ENCODE measurements at places on chromosomes 7 and 10.

DNA sequence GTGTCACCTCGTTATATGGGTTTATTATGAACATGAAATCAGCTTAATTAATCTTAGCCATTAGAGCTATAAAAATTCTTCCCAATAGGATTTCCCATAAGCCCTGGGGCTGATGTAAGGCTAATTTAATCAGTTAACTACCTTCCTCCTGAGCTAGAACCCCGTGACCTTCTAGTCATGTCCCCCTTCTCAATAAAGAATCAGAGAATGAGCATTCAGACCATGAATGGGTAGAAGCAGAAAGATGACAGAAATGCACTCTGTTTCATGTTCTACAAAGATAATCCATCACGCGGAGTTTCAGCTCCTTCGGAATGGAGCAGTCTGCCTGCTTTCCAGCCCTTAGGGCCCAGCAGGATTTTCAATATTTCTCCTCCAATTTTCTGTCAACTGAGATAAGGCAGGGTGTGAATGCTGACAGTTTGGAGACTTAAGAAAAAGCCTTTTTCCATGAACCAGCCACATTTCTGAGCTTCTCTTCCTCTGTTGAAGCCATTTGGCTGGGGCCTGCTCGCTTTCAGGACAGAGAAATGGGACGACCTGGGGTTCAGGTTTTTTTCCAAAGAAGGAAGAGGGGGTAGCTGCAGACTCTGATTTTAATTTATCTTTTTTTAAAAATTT is 211.0 kb downstream of the NEBL start:
- DNase-seq = no peak

- DNase-seq = no peak
Measured at GRCh38 chr7:124954790-124955189, 25.2 kb upstream of the POT1 start.

DNA sequence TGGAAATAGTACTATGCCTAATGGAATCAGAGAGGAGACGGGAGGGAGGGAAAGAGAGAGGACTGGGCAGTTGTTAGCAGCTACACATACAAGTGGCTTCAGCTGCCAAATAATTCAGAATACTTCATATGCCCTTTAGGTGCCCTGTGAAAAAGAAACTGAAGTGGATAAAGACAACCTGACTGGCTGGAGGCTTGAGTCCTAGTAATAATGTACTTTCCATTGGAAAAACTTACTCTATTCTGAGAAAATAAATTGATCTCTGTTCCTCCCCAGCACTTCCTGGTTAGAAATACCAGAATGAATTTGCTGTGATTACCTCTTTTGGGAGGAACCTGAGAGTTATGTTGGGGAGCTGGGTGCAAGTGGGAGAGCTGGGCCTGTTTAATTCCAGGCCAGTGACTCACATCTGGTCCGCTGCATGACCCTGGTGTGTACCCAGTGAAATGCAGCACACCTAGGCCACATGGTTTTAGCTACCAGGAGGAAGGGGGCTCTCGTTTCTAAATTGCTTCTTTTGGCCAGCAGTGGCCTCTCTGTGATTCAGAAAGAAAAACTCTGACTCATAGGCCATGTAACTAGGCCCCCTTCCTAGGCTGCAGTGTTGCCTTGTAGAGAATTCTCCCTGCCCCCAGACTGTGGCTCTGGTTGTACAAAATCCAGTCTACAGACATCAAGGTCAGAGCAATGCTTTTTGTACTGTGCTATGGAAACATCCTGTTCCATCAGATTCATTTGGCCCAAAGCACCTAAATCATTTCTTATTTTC is 6.5 kb downstream of the AGFG2 start:
- DNase-seq = no peak

DNA sequence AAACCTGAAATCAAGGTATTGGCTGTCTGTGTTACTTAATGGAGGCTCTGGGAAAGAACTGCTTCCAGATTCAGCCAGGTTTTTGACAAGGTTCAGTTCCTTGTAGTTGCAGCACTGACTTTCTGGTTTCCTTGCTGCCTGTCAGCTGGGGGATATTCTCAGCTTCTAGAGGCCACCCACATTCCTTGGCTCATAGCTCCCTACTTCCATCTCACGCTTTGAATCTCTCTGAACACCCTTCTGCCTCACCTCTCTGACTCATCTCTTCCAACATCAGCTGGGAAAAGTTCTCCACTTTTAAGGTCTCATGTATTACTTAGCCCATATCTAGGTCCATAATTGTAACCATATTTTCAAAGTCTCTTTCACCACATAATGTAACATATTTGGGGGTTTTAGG is 22.9 kb upstream of the GPR22 start:
- no peak for DNase-seq

DNA sequence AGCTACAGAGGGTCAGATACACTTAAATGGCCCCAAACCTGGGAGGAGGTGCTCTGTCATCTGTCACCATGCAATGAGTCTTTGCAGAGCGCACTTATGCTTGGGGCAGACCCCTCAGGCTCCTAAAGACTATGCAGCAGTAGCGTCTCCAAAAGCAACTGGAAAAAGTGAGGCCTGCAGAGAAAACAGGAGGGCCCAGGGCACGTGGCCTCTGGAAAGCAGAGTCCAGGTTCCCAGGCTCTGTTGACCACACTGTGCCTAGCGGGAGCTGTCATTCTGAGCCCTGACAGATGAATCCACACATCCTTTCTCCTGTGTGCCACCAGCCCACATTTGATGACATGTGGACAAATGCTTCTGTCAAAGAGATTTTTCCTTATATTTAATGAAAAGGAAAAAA is 66.4 kb downstream of the MINDY4 start:
- no peak for DNase-seq

- no peak for DNase-seq
Measured at GRCh38 chr7:128042012-128042411, 10.8 kb upstream of the LRRC4 start.

DNA sequence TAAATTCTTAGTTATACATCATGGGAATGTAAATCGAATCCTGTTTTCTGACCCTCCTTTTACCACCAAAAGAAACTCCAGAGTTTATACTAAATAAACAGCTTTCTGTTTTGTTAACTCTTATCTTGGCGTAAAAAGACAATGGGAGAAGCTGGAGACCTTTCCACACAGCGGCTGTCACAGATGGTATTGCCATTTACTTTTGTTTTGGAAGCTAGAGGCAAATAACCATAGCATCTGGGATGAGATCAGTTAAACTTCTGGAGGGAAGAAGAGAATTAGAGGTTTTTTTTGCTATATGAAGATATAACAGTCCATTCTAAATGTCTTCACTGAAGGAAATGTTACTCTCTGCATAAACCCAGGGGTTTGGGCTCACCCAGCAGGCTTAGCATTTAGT is 258.9 kb downstream of the REEP3 start:
- DNase-seq = no peak
